ENCODE measurements at places on chromosomes 2 and 18.

- H3K36me3 ChIP-seq, result no peaks in the 10 kb centered on the region
- no peaks in the 10 kb centered on the region for H3K27me3 ChIP-seq
- H3K4me1 ChIP-seq, result peaks cover 24% of the 10 kb centered on the region
Observed at GRCh38 chr18:79368681-79369080, 27.0 kb upstream of the NFATC1 start.

GRCh38 chr2:205014201-205014600 is 468.9 kb downstream of the PARD3B start:
- no peaks in the 10 kb centered on the region for H3K4me1 ChIP-seq
- H3K27me3 ChIP-seq, result no peaks in the 10 kb centered on the region
- H3K4me3 ChIP-seq, result no peak overlapping the region
- no peaks in the 10 kb centered on the region for H3K36me3 ChIP-seq

DNA sequence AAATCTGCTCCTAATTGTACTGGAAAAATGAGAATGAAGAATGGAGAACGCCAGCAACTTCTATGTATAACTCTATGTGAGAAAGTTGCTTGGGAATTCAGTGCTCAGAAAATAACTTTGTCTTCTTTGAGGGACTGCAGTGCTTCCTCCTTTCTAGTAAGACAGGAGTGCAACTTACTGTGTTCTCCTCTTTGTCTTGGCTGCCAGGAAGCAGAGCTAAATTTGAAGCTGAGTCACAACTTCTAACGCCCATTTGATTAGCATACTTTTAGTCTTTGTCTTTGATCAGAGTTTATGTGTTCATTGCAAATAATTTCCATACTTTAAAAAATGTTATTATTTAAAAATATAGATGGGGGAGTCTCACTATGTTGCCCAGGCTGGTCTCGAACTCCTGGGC is 6.6 kb downstream of the ARHGAP25 start:
- H3K4me3 ChIP-seq, result no peak overlapping the region
- peaks cover 14% of the 10 kb centered on the region for H3K36me3 ChIP-seq
- peaks cover 89% of the 10 kb centered on the region for H3K4me1 ChIP-seq
- no peaks in the 10 kb centered on the region for H3K27me3 ChIP-seq
- no peak for DNase-seq

DNA sequence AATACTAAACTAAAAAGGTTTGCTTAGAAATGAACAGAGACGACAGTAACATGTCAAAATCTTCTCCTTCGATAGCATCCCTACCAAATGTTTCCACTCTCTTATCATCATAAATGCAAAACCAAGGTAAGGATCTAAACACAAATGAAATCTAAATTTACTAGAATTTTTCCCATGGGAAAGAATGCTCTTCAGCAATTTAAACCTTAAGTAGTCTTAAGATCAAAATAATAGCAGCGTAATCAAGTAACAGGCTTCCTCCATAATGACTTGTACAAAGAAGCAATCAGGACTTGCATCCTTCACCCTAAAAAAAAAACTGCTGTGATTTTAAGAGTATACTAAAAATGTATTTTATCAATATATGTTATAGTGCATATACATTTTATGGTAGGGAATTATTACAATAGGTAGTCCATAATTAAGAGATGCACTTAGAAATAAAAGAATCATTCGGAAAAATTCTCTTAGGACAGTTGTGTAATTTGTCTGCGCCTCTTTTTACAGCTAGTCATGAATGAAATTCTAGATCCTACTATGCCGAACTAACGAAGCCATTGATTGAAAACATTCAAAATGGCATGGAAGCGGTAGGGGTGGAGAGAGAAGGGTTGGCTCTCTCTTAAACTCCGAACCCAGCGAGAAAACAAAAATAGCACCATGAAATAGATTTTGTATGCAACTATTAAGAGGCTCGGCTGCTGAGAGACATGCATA is 1.3 kb downstream of the PGAP1 start:
- DNase-seq, result no peak
- peak overlapping the region; percentile 80 for H3K4me3 ChIP-seq
- peaks cover 9% of the 10 kb centered on the region for H3K4me1 ChIP-seq
- H3K27me3 ChIP-seq, result no peaks in the 10 kb centered on the region
- H3K27ac ChIP-seq, result no peak overlapping the region
- H3K36me3 ChIP-seq, result no peaks in the 10 kb centered on the region

DNA sequence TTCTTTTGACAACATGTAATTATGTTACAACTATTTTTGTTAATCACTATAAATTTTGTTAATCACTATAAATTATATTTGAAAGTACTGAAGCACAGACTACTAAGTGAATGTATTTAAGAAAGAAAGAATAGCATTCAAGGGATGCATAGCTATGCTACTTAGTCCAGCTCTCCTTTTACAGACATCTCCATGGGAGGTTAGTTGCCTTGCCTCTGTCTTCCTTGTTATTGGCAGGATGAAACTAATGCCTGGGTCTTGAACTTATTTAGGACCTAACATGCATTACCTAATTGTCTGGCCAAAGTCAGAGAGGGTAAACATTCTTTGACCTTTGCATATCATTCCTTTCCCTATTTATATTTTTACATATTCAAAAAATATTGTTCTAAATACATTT is 519.5 kb downstream of the NRXN1 start:
- no peak for DNase-seq
- no peak overlapping the region for H3K27ac ChIP-seq
- no peak overlapping the region for H3K4me3 ChIP-seq
- H3K27me3 ChIP-seq, result no peaks in the 10 kb centered on the region
